Thoracic aorta (tissue), 2 donors: ENCODE measurements at places on chromosomes 3 and 15. TPM values are rescaled to one million over a fixed set of nuclear protein-coding genes. Genes with fewer than 3 reads are reported as not detected.

- DNase-seq, result no peak
- H3K27me3 ChIP-seq, result no peaks in the 10 kb centered on the region
- H3K4me1 ChIP-seq, result peaks cover 49% of the 10 kb centered on the region
- peak overlapping the region; percentile 60 for H3K27ac ChIP-seq
- H3K4me3 ChIP-seq, result no peak overlapping the region
These were observed 55.2 kb downstream of the PPM1L start for GRCh38 chr3:160811237-160811548.

DNA sequence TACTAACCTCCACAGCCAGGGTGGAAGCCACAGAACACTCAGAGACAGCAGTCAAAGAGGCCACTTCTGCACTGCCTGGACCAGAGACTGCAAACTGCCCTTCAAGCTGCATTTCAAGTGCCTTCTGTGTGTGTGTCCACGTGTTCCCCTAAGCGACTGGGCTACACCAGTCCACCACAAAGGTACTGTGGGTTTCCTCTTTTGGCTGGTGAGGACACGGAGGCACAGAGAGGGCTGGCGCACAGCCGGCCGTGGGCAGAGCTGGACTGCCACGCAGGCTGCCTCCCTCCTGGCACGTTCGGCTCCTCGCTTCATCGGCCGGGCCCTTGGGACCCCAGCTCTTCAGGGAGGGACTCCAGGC lies 60.9 kb downstream of the MGLL start:
- DNase-seq, result no peak
- H3K27me3 ChIP-seq, result no peaks in the 10 kb centered on the region
- no peaks in the 10 kb centered on the region for H3K36me3 ChIP-seq
- peaks cover 11% of the 10 kb centered on the region for H3K4me1 ChIP-seq
- H3K4me3 ChIP-seq, result peak overlapping the region; percentile 58

DNA sequence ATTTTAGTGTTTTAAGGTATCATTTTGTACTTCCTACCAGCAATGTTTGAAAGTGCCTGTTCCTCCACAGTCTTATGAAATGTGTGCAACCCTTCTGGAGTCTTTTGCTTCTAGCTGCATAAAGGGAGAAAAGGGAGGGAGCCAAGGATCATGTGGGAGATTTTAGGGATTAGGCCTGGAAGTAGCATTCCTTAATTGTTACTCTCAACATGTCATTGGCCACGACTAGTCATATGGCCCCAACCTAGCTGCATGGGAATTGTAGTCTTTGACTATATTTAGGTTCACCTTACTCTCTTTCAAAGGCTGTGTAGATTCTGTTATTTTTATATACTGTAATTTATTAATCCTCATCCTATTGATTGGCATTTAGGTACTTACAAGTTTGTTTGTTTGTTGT lies 14.9 kb downstream of the CRTAP start:
- H3K36me3 ChIP-seq, result peaks cover 29% of the 10 kb centered on the region
- H3K4me1 ChIP-seq, result peaks cover 5% of the 10 kb centered on the region
- no peak for DNase-seq
- no peak overlapping the region for H3K27ac ChIP-seq

- H3K27ac ChIP-seq, result no peak overlapping the region
- no peaks in the 10 kb centered on the region for H3K27me3 ChIP-seq
- H3K4me1 ChIP-seq, result no peaks in the 10 kb centered on the region
- peaks cover 45% of the 10 kb centered on the region for H3K36me3 ChIP-seq
These were observed 93.4 kb upstream of the UMPS start for GRCh38 chr3:124636863-124637296.

- no peak overlapping the region for H3K27ac ChIP-seq
- H3K27me3 ChIP-seq, result no peaks in the 10 kb centered on the region
- DNase-seq, result no peak
- H3K4me1 ChIP-seq, result no peaks in the 10 kb centered on the region
These were observed 57.4 kb downstream of the LRTM1 start for GRCh38 chr3:54870423-54870822.

GRCh38 chr15:95162069-95162468 lies 930.7 kb downstream of the MCTP2 start:
- no peaks in the 10 kb centered on the region for H3K27me3 ChIP-seq
- H3K4me3 ChIP-seq, result no peak overlapping the region

Gene KCNH8
- total RNA-seq, result 0.07 TPM

Gene HTR3E
- total RNA-seq, result not detected

Gene EPHA3
- total RNA-seq, result 10.2 TPM

Gene SAMMSON
- 3.4 TPM for total RNA-seq

Gene ALDH1L1
- total RNA-seq, result 62.5 TPM

Gene H1-8
- not detected for total RNA-seq
